ENCODE measurements at places on chromosomes 5 and 9.

DNA sequence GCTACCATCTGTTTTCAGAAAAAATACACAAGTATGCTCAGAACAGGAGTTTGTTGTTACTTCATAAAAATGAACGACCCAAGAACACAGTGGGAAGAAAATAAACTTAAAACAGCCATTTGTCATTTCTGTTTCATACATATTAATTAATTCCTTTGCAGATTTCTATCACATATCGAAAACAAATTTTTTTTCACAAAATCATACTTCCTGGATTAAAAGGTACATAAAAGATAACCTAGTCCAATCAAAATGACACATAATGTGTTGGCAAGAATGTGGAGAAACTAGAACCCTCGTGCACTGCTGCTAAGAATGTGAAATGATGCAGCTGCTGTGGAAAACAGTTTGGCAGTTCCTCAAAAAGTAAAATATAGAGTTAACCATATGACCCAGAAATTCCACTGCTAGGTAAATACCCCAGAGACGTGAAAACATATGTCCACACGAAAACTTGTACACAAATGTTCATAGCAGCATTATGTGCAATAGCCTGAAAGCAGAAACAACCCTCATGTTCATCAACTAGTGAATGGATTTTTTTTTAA, 46.0 kb downstream of the MYO10 start:
- DNase-seq: no peak

GRCh38 chr9:121825031-121825691, 173.7 kb downstream of the DAB2IP start:
- DNase-seq: peak; percentile 44

GRCh38 chr9:76302947-76303550, 91.2 kb downstream of the RFK start:
- DNase-seq: no peak

DNA sequence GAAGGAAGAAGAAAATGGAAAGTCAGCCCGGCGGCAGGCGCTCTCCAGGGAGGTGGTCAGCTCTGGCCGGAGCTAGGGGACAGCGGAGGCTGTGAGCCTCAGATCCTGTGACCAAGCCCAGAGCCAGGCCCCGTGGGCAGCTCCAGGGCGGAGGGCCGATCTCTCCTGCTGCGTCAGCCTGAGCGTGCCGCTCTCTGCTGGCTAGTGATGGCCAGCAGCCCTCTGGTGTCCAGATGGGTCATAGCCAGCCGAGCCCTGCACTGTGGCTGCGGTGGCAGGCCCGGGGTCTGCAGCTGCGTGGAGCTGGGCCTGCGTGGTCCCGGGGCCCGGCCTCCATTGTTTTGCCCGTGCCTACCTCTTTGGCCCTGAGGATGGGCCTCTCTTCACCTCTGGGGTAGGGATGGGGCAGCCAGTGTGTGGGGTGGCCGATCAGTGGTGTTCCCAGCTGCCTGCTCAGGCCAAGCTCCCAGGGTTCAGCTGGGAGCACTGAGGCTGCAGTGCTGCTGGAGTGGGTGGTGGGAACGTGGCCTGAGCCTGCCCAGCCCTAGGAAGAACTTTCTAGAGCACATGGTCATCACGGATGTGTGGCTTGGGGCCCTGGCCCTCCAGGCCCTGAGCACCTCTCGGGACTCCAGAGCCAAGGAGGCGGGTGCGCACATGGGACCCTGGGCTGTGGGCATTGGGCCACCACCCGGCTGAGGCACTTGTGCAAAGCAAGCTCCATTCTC, 17.1 kb upstream of the NRARP start:
- no peak for DNase-seq

- no peak for DNase-seq
Observed at GRCh38 chr9:111944241-111944866, 47.7 kb downstream of the UGCG start.

- no peak for DNase-seq
Observed at GRCh38 chr5:90703932-90704331, 145.3 kb downstream of the ADGRV1 start.

- DNase-seq: no peak
Observed at GRCh38 chr5:147688656-147689356, 93.7 kb downstream of the JAKMIP2 start.

DNA sequence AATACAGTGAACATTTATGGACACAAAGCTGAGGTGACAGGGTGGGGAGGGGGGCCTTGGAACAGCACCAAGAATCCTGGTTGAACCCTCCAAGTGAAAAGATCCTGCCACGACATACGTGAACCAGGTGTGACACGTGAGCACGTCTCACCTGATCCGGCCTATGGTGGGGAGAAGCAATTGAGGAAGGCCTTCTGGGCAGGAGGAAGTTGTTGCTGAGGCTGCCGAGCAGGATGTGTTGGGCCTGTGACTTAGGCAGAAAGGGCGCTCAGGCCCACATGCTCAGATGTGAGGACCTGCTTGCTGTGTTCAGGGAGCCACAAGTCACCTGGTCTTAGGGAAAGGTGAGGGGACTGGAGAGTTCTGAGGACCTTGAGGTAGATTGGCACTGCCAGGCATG, 2.5 kb upstream of the MAPK9 start:
- no peak for DNase-seq

GRCh38 chr5:133366438-133366837, 245.9 kb downstream of the FSTL4 start:
- DNase-seq: no peak

DNA sequence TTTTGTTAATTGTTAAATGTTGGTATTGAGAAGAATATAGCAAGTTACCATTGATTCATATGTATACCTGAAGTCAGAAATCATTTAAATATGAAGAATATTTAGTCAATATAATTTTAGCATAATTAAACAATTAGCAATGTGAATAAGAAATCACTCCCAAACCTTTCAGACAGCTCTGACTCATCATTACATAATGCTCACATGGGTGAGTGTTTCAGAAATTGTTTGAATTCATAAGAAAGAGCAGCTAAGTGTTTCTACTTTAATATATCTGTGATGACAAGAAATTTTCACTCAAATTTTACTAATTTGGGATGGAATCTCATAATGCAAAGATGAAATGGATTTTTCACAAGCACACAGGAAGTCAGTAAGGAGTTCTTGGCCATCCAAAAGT, 42.0 kb upstream of the CDC42SE2 start:
- no peak for DNase-seq

- no peak for DNase-seq
Observed at GRCh38 chr9:36007316-36007708, 29.4 kb upstream of the RECK start.

- no peak for DNase-seq
Observed at GRCh38 chr5:62206150-62206829, 99.7 kb upstream of the KIF2A start.

DNA sequence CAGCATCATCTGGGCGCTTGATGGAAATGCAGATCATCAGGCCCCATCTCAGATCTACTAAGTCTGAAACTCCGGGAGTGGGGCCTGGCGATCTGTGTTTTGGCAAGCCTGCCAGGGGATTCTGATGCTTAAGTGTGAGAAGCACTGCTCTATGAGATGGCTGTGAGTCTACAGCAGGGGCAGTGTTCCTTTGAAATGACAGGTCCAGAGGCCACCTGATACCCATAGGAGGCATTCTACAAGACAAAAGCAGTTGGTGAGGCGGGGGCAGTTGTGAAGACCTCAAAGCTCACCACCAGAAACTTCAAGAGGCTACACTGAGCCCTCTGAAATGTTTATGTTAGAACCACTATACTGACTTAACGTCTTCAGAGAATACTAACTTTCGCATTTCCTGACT, 86.9 kb upstream of the SPATA31D4 start:
- DNase-seq: no peak

DNA sequence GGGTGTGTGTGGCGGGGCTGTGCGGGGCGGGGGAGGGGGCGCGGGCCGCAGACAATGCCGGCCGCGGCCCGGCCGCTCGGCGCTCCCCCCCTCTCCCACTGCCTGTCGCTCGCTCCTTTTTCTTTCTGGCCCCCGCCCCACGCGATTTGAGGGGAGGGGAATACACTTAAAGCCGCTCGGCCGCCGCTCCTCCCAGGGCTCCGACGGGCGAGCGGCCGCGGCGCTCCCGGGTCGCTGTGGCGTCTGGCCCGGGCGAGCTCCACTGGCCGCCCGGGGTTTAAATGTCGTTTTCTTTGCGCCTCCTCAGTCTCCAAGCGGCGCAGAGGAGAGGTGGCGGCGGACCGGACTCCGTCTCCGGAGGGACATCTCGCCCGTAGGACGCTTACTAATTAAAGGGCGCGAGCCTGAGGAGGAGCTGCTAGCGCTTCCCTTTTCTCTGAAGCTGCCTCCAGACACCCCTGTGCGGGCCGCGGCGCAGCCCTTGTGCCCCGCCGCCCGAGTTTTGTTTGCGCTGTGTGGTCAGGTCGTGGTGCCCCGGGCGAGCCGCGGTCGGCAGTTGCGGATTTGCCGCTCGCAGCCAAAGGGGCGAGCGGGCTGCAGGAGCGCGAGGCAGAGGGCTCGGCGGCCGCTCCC, 1.4 kb downstream of the ZSWIM6 start:
- no peak for DNase-seq

- no peak for DNase-seq
Observed at GRCh38 chr5:33761139-33761538, 130.7 kb downstream of the ADAMTS12 start.
